G401 (cell line): ENCODE measurements at places on chromosomes 3 and 15. TPM values are rescaled to one million over a fixed set of nuclear protein-coding genes. Genes with fewer than 3 reads are reported as not detected.

ADGRG7 gene
- total RNA-seq = not detected in 2 replicates

FGF12 gene
- not detected in 2 replicates for total RNA-seq

RTP3 gene
- total RNA-seq = not detected in 2 replicates

TP63 gene
- not detected in 2 replicates for total RNA-seq

LYZL4 gene
- total RNA-seq = not detected in 2 replicates
